ENCODE measurements at places on chromosomes 11 and 22.

DNA sequence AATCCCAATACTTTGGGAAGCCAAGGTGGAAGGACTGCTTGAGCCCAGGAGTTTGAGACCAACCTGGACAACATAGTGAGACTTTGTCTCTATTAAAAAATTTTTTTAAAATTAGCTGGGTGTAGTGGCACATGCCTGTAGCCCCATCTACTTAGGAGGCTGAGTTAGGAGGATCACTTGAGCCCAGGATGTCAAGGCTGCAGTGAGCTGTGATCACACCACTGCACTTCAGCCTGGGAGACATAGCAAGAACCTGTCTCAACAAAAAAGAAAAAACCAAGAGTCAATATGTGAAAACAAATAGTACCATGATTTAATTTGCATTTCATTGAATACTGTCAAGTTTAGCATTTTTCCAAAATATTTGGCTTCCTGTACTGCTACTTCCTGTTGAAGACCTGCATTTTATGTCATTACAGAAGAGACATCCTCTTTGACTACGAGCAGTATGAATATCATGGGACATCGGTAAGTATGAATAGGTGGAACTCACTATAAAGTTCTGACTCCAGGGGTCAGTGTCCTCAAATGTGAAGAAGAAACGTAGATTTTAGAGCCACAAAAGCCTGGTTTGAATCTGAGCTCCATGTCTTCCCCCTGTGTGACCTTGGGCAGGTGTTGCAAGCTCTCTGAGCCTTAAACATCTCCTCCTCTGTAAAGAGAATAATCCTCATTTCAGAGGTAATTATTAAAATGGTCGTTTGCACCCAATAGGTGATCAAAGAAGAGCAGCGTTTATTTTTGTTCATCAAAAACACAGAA, 16.0 kb downstream of the CDC45 start:
- DNase-seq, result no peak

DNA sequence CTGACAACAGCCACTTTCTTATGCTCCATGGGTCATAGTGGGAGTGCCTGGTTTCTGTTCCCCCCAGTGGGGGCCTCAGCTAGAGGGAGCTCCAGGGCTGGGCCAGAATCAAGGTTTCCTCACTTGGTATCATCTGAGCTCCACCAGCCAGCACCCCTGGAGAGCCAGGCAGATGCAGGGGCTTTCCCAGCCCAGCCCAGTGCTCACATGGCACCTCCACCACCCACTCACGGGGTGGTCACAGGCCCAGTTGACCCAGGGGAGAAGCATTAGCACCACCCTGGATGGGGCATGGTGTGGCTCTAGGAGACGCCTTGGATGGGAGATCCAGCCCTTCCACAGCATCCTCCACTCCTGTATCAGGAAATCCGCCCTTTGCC, 24.1 kb upstream of the WNT7B start:
- no peak for DNase-seq

DNA sequence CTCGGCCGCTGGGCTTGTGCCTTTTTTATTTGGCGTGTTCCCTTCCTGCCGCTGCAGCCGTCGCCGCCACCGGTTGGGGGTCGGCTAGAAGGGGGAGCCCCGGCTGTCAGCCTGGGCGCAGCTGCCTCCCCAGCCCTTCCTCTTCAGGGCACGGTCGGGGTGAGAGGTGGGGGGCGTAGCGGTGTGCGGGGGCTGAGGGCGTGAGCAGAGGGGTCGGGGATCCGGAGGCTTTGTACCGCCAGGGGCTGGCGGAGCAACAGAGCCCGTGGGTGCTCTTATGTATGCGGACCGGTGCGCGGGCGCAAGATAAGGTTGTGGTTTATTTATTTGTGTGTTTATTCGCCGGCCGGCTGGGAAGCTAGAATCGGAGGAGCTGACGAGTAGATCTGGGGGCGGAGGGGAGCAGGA, 477 bp downstream of the ZBTB16 start:
- peak; percentile 12 for DNase-seq

GRCh38 chr22:20857247-20857643, 1.4 kb downstream of the PI4KA start:
- no peak for DNase-seq

GRCh38 chr22:48760481-48761390, 1066.9 kb downstream of the BRD1 start:
- DNase-seq, result no peak

GRCh38 chr11:12777208-12777874, 103.1 kb downstream of the TEAD1 start:
- DNase-seq, result no peak

GRCh38 chr11:64395545-64396078, 36.6 kb downstream of the RPS6KA4 start:
- DNase-seq, result no peak

GRCh38 chr11:43983221-43983810, 40.9 kb downstream of the C11orf96 start:
- no peak for DNase-seq

DNA sequence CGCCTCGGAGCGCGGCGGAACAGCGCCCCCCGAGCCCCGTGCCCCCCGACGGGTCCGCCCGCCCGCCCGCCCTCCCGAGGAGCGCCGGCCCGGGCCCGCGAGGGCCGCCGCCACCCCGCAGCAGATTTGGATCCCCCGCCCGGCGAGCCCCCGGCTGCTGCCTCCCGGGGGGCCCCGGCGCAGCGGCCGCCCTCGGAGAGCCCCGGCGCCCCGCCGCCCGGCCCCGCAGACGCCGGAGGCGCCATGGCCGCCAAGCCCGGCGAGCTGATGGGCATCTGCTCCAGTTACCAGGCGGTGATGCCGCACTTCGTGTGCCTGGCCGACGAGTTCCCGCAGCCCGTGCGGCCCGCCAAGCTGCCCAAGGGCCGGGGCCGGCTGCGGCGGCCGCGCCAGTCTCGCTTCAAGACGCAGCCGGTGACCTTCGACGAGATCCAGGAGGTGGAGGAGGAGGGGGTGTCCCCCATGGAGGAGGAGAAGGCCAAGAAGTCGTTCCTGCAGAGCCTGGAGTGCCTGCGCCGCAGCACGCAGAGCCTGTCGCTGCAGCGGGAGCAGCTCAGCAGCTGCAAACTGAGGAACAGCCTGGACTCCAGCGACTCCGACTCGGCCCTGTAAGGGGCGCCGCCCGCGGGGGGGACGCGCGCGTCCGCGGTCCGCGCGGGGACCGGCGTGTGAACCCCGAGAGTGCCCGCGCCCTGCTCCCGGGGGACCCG, 380 bp downstream of the C11orf96 start:
- DNase-seq, result peak; percentile 5

- no peak for DNase-seq
Measured at GRCh38 chr11:31529701-31530100, 20.1 kb downstream of the ELP4 start.

DNA sequence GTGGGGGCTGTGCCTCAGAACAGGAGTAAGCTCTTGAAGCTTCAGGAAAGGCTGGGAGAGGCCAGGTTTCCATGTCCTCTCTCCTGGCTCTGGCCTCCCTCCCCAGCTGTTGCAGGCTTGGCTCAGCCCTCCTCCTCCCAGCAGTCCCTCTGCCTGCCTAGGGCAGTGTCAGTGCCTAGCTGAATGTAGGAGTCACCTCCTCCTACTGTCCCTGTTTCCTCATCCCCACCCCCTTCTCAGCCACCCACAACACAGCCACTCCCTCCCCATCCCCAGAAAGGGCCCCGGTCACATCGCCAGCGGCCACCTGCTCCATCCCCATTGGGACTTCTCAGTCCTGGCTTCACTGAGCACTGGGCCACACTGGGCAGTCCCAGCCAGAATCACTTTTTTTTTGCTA, 2.9 kb upstream of the FBLN1 start:
- DNase-seq, result no peak

DNA sequence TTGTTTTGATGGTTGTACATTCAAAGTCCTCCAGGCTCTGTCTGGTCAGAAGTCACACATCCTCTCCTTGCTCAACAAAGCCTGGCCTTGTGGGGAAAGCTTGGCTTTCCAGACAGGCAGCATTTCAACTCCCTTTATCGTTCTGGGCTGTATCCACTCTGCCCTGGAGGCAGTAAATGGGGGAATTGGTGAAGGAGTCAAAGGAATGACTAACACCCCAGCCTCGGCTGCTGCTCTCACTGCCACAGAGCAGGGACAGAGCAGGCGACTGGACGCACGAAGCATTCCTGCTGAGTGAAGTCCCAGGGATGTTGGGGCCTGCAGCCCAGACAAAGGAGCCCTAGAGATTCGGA, 52.8 kb downstream of the WNT11 start:
- no peak for DNase-seq

- DNase-seq, result no peak
Measured at GRCh38 chr11:116336540-116336939, 436.2 kb downstream of the BUD13 start.

DNA sequence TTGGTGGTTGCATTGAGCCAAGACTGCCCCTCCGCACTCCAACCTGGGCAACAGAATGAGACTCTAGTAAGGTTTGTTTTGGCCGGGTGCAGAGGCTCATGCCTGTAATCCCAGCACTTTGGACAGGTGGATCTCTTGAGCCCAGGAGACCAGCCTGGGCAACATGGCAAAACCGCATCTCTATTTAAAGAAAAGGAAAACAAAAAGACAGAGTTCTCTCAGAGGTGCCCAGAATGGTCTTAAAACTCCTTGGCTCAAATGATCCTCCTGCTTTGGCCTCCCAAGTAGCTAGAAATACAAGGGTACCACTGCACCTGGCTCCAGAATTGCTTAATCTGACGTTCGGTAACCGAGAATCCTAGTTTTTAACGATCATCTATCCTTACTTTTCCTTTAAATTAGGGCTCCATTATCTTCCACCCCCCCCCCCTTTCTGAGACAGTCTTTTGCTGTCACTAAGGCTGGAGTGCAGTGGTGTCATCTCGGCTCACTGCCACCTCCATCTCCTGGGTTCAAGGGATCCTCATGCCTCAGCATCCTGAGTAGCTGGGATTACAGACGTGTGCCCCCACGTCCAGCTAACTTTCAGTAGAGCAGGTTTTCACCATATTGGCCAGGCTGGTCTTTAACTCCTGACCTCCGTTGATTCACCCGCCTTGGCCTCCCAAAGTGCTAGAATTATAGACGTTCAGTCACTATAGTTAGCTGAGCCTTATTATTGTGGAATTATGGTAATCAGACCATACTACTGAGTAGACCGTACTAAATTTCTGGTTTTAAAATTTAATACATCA, 1.7 kb downstream of the RPS25 start:
- no peak for DNase-seq

- DNase-seq, result no peak
Measured at GRCh38 chr11:86753459-86753858, 46.9 kb upstream of the PRSS23 start.

DNA sequence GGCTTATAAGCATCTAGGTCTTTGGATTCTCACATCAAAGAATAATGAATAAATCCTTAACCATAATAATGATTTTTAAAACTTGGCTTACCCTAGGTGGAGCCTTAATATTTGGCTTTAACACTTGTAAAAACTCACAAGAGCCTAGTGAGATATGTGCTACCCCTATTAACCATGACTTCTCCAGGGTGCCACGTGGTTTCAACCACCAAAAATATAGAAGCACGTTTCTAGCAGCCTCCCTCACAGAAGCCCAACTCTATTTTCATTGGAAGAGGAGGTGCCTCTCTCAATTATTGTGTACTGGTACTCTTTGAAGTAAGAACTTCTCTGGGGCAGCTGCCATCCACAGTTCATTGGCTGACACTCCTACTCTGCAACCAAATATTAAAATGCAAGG, 46.5 kb upstream of the GDPD4 start:
- no peak for DNase-seq

DNA sequence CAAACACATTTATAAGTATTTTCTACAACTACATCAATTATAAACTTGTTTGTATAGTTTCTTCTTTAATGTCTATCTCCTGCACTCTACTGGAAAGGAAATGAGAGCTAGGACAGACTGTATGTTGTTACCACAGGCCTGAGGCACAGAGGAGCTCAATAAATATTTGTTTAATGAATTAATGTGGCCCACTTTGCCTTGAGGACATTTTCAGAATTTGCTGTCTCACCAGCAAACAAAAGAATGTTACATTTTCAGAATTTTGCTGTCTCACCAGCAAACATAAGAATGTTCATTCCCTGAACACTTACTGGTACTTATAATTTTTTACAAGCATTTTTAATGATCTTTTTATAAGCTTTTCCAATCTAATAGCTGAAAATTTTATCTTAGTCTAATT, 41.9 kb upstream of the WNT7B start:
- no peak for DNase-seq

- DNase-seq, result no peak
Measured at GRCh38 chr22:26860301-26860700, 202.9 kb downstream of the MIAT start.

DNA sequence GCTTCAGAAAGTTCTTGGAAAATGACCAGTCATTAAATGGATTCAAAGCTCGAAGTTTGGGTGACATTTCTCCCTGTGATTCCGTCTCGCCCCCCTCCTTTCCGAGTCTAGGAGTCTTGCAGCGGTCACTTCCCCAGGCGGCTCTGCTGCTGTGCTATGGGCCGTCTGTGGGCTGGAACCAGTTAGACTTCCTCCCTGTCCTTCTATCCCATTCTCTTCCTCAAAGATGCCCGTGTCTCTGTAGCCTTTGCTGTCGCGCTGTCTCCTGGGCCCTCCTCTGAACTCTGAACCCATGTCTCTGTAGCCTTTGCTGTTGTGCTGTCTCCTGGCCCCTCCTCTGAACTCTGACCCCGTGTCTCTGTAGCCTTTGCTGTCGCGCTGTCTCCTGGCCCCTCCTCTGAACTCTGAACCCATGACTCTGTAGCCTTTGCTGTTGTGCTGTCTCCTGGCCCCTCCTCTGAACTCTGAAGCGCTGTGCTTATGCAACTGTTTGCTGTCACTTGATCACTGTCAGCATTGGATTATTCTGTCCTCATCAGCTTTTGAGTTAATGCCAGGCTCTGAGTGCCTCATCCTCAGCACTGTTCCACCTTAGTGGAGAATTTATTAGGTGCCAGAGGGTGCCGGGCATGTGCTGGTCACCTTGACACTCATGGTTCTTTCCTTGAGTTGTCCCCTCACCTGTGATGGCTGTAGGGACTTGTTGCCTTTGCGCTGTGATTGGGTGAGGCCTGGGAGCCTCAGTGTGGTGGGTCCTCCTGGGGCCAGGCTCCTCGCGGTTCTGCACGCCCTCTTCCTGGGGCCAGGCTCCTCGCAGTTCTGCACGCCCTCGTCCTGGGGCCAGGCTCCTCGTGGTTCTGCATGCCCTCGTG, 173.3 kb downstream of the TBC1D22A start:
- no peak for DNase-seq

GRCh38 chr11:66338276-66339161, 2.3 kb upstream of the RIN1 start:
- DNase-seq, result no peak

- DNase-seq, result no peak
Measured at GRCh38 chr11:69161117-69161407, 5.3 kb downstream of the SMIM38 start.

GRCh38 chr22:23268139-23268712, 87.9 kb downstream of the BCR start:
- DNase-seq, result no peak

DNA sequence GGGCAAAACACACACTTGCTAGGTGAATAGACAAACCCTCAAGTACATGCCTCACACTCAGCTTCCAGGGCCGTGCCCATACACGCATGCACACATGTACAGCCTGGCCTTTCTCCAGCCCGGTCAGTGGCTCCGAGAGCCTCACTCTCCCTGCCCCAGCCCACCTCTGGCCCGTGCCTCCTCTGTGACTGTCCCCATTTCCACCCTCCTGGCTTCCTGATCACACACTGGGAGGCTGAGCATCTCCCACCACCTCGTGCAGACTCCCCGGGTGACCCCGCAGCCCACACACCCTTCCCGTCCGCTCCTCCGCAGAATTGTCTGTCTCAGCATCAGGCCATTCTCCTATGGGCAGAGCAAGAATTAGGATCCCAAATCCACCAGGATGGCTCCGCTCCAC, 634.1 kb downstream of the TBC1D22A start:
- no peak for DNase-seq

GRCh38 chr11:100066399-100066798, 620.7 kb upstream of the ARHGAP42 start:
- no peak for DNase-seq
